ENCODE measurements at places on chromosomes 6 and 20. TPM values are rescaled to one million over a fixed set of nuclear protein-coding genes. Genes with fewer than 3 reads are reported as not detected.

DNA sequence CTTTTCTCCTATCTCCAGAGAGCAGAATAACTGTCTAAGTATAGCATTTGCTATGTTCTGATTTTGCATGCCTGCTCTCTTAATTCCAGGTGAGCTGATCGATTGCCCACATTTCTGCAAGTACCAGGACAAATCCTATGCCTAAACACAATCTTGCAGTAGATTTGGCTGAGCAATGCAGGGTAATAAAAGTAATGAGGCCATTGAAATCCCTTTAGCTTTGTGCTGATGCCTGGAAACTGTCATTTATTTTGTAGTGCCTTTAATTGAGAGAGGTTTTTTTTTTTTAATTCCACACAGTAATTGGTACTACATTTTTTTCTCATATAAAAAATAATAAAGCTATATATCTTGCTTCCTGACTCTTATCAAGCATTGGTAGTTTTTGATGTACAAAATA, 252.3 kb downstream of the NKAIN2 start:
- DNase-seq, result no peak

DNA sequence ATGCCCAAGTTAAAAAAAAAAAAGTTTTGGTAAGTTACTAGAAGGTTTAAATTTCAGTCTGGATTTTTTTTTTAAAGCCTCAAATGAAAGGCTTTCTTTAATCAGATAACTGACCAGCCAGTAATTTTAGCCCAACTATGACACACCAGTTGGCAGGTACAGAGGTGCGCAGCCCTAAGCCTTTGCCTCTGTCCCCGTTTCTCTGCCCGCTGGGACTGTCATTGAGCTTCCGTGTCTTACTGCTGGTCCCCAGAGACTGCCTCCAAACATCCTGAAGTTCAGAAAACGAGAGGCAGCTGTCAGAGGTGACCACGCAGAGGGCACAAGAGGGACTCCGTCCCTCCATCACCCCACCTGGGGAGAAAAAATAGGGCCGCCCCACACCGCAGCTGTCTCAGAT, 118.2 kb downstream of the RPS12 start:
- DNase-seq, result no peak

Gene FGD2
- total RNA-seq, result 19.9 TPM

Gene TNFAIP3
- total RNA-seq, result 22.0 TPM

Gene NDRG3
- total RNA-seq, result 37.6 TPM
